HS-5 (cell line): ENCODE measurements at places on chromosomes 6 and 20.

DNA sequence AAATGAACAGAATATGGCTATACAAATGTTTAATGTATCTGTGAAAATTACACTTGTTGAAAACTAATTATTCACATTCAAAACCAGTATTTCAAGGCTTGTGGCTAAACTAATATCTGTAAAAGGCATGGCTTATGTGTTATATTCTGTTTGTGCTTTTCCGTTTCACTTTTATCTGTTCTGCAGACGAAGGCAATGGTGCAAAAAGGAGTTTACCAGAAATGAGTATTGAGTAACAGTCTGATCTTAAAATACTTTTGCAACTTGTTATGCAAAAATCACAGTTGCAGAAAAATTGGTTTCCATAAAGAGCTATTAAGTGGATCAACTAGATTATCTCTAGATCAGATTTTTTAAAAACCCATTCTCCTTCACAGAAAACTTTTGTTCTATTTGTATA is 9.4 kb upstream of the STX11 start:
- no peak for DNase-seq

DNA sequence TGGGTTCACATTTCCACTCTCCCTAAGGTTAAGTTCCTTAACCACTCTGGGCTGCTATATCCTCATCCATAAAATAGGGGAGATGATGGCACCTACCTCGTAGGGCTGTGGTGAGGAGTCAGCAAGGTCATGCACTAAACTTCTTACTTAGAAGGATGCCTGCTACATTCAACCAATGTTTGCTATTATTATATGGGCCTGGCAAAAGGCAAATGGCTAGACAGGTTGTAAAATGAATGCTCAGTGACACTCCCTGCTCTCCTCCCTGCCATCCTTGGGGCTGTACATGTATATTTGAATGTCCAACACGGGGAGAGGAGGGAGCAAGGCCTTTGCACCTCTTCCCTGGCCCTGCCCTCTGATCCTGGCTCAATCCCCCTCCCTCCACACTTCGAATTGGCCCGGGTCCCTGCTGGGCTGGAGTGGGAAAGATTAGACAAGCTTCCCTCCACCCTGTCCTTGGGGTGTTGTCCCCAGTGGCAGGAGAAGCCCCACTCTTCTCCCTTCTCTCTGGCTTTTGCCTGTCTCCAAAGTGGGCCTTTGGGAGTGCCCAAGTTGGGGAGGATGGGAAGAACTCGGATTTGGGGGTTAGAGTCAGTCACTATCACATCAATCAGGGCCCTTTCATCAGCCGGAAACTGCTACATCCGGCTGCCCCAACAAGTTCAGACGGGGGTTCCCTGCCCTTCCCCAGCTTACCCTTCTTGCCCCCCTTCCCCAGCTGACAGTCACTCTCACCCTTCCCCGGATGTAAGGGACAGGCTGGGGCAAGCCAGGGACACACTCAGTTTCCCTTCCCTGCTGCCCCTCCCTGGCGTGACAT is 36.3 kb upstream of the VEGFA start:
- no peak for DNase-seq

DNA sequence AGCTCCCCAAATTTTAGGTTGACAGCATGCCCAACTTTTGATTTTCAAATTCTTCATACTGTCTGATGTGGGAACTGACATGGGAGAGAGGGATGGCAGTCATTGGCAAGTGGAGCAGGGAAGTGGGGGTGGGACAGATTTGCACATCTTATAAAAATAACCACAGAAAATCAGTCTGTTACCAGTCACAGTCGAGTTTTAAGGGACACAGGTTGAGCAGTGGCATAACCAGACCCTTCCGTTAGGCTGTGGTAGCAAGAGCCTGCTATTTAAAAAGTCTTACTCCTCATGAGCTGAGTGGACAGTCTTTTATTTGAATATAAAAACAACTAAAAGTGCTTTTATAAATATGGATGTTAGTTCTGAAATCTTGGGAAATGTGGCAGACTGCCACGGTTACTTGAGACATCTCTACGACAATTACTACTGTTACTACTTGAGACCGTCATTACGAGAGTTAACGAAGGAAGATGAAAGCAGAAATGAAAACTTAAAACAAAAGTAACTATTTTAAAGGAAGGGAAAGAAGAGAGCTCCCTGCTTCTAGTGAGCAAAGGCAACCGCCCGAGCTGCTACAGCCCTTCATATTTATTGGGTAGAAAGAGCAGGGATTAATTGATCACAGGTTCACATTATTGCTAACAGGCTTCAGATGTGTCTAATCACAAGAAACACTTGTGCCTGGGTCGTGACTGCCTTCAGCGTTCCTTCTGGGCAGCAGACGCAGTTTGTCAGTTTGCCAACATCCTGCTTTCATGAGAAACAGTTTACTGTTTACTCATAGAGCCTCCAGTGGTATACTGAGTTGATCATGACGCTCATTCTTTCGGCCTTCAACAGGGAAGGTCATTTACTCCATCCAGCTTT is 71.3 kb downstream of the EFHC1 start:
- no peak for DNase-seq

DNA sequence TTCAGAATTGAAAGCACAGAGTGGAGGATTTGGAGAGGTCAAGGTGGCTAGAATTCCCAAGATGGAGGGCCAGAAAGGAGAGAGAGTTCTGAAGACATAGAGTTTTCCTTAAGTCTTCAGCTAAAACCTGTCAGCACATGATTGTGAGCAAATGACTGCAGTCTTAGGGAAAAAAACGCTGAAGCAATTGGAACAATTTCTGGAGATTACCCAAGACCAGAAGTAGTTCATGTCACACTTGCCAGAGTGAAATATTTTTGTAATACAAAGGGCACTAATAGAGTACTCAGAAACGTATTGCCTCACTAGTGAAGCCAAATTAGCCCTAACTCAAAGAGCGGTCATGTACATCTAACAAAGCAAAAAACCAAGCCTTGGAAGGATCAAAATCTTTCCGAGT is 541.3 kb upstream of the MARCKS start:
- DNase-seq = no peak

- no peak for DNase-seq
Measured at GRCh38 chr20:23690581-23690980, 1.7 kb upstream of the CST4 start.

- DNase-seq = no peak
Measured at GRCh38 chr6:159444056-159444760, 248.8 kb downstream of the SOD2 start.

- DNase-seq = no peak
Measured at GRCh38 chr6:143804835-143805239, 38.3 kb upstream of the LTV1 start.

- no peak for DNase-seq
Measured at GRCh38 chr6:139881236-139881635, 506.8 kb upstream of the CITED2 start.
